ENCODE measurements at places on chromosomes 3 and 15.

DNA sequence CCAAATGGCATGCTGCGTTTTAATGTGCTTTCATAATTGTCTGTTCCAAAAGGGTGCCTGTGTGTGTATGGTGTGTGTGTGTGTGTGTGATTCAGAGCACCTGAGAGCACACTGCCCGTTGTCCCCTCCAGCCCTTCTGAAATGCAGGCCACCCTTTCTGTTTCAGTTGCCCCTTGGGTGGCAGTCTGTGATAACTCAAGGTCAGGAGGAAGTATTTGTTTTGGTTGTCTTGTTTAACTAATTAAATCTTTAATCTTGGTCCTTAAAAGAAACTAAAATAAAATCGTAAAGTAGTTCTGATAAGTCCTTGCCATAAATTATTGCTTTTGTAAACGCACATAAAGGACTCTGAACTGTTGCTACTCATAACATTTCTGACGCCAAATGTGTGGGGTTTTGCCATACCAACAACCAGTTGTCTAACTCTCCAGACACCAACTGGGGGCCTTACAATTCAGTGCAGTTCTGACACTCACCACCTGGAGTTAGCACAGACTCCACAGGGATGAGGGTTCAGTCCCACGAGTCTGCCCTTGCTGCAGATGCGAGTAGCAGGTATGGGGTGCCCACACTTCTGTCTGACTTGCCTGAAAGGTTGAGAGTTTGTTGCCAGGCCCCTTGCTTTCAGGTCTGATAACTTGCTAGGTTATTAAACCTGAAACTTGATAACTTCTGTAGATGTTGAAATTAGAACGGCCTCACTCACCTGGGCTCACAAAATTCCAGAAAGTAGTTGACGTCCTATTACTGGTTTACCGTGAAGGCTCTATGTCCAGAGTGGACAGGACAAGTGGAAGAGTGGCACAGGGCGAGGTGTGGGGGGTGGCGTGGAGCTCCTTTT lies 157.3 kb downstream of the IGF1R start:
- DNase-seq: peak; percentile 63

DNA sequence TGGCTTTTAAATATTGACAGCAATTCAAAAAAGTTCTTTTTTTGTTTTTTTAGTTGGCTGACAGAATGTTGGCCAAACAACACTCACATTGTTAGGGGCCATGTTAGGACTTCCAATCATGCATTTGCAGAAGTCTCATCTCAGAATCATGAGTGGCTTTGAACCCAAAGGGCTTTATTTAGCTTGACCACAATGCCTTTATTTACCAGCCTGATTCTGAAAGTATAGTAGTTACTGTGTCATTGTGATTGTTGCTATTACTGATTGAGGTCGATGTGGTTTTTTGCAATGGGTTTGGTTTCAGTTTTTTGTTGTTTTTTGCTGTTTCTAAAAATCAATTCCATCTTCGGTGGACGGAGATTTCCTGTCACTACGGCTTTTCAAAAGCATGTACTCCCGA lies 7.2 kb downstream of the GLDN start:
- DNase-seq: no peak

DNA sequence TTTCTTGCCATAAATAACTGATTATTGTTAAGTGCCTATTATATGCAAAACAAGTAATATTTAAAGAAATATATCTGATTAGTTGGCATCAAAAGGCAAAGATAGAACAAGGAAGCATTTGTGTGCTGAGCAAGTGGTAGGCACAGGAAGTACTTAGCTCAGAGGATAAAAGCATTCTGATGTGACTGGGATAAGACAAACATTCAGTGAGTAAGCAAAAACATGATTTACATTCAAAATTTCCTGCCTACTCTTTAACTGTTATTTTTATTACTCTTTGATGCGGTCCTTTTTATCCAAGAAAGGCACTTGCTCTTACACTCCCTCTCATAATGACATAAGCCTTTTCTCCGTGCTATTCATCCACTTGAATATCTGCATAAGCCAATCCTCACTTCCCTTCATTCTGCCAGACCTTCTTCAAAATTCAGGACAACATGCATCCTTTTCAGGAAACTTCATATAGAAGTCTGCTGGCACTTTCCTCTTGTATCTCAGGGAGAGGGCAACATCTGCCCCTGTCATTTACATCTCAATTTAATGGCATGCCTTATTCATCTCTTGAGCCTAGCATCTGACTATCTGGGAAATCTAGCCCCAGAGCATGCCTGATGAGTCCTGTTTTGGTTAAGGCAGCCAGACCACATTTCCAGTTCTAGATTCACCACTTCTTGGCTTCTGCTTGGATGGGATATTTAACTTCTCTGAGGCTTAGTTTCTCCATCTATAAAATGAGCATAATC lies 478.2 kb upstream of the ROBO2 start:
- no peak for DNase-seq

- DNase-seq: no peak
Measured at GRCh38 chr15:37372064-37372463, 271.7 kb upstream of the MEIS2 start.

GRCh38 chr3:9940746-9941145 lies 7.1 kb downstream of the CRELD1 start:
- no peak for DNase-seq

GRCh38 chr3:105427332-105427731 lies 60.6 kb downstream of the ALCAM start:
- DNase-seq: peak; percentile 43

GRCh38 chr3:52310861-52311575 lies 5.1 kb upstream of the DNAH1 start:
- no peak for DNase-seq

- DNase-seq: no peak
Measured at GRCh38 chr3:74435631-74436030, 178.8 kb downstream of the CNTN3 start.

DNA sequence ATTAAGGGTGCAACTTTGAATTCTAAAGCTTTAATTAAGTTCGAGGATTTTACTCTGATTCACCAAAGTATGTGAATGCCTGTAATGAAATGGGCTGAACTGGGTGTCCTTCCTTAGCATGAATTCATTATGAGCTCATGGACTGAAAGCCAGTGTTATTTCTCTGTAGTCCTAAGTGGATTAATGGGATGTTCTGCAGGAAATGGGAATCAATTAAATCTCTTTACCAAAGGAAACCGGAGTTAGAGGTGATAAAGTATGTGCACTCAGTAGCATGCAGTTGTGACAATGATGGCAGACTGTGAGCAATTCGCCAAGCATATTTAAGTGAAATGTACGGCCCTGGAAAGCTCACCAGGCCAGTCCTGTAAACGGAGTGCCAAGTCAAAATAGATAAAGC lies 138.7 kb downstream of the CHL1 start:
- no peak for DNase-seq

DNA sequence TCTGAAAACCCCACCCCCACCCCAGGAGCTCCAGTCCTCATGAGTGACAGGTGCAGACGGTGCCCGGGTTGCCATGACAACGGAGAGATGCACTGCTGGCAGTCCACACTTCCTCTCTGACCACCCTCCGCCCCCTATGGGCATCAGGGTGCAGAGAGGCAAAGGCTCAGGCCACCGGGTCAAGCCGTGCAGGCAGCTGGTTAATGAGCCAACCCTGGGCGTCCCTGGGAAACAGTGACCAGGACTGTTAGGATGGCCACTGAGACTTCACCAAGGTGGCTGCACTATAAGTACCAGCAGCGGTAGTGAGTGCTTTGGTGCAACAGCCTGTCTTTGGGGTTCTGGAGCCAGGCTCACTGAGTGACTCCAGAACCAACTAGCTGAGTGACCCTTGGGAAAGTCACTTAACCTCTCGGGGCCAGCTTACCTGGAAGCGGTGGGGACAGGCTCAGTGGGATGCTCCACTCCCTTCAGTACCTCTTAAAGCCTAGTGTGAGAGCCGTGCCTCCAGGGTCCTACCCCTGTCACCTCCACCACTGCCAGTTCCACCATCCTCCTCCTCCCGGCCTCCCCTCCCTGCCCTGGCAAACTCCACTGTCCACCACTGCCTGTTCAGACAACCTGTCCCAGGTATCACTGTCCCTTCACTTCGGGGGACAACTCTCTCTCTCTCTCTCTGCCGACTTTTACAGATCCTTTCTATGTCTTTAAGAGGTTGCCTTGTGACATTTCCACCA lies 121.0 kb upstream of the PRR20G start:
- peak; percentile 64 for DNase-seq

GRCh38 chr3:126013751-126014156 lies 44.8 kb downstream of the ROPN1B start:
- DNase-seq: no peak

- no peak for DNase-seq
Measured at GRCh38 chr15:28075573-28075972, 23.5 kb downstream of the OCA2 start.

GRCh38 chr3:178022599-178022998 lies 513.6 kb upstream of the KCNMB2 start:
- DNase-seq: no peak

GRCh38 chr3:118636841-118637240 lies 397.8 kb downstream of the IGSF11 start:
- DNase-seq: peak; percentile 52

GRCh38 chr3:13461169-13462124 lies 18.7 kb upstream of the HDAC11 start:
- DNase-seq: peak; percentile 96

DNA sequence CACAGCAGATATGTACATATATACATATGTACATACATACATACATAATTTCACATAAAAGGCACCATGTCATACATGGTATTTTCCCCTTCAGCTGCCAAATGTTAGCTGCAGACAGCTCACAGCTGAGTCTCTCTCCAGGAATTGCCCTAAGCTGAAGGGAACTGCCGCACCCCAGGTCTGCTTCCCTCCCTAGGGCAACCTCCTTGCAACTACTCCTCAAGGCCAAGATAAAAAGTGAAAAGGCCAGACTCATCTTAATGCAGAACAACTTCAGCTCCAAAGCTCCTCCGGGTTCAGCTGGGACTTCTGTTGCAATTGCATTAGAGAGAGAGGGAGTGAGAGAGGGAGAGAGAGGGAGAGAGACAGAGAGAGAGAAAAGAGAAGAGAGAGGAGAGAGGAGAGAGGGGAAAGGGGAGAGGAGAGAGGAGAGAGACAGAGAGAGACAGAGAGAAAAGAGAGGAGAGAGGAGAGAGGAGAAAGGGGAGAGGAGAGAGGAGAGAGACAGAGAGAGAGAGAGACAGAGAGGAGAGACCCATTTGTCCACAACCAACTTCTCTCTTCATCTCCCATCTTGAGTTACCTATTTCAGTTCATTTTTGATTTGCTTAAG lies 143.4 kb upstream of the HES1 start:
- DNase-seq: peak; percentile 26

GRCh38 chr3:123618076-123618708 lies 33.3 kb upstream of the HACD2 start:
- no peak for DNase-seq

DNA sequence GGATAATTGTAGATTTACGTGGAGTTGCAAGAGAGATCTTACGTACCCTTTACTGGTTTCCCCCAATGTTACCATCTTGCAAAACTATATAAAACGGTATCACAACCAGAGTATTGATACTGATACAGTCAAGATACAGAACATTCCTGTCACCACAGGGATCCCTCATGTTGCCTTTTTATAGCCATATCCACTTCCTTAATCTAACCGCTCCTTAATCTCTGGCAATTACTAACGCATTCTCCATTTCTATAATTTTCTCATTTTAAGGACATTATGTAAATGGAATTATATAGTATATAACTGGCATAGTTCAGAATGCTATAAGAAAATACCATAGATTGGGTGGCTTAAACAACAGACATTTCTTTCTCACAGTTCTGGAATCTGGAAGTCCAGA lies 61.1 kb downstream of the SEC22A start:
- DNase-seq: no peak

- no peak for DNase-seq
Measured at GRCh38 chr3:71447803-71448202, 135.7 kb downstream of the FOXP1 start.

DNA sequence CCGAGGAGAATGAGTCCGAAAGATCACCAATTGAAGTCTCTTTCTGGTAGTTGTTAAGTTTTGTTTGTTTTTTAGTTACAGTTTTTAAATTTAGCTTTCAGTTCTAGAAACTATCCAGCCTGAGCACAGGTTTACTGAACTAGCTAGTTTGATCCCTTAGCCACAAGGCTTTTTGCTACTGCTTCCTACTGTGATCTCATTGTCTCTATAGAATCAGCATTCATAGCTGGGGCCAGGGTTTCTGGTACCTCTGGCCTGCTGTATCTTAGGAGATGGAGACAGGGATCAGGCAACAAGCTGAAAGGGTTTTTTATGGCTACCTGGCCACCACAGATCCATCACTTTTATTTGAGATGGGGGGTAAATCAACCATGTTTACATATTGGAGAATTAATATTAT lies 37.0 kb downstream of the GOLM2 start:
- peak; percentile 48 for DNase-seq

DNA sequence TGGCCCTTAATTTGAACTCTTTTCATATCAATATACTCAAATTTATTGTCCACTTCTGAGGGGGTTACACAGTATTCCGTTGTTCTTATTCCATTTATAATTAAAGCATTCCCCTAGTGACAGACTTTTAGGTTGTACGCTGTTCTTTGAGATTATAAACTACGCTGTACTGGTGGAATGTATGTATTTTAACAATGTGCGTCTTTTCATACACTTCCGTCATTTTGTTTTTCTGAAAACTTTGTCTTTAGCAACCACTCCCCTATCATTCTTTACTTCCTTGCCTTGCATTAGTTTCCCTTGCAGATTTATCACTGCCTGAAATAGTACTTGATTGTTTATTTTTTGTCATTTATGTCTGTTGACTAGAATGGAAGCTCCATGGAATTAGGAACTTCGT lies 137.0 kb downstream of the THRB start:
- no peak for DNase-seq

DNA sequence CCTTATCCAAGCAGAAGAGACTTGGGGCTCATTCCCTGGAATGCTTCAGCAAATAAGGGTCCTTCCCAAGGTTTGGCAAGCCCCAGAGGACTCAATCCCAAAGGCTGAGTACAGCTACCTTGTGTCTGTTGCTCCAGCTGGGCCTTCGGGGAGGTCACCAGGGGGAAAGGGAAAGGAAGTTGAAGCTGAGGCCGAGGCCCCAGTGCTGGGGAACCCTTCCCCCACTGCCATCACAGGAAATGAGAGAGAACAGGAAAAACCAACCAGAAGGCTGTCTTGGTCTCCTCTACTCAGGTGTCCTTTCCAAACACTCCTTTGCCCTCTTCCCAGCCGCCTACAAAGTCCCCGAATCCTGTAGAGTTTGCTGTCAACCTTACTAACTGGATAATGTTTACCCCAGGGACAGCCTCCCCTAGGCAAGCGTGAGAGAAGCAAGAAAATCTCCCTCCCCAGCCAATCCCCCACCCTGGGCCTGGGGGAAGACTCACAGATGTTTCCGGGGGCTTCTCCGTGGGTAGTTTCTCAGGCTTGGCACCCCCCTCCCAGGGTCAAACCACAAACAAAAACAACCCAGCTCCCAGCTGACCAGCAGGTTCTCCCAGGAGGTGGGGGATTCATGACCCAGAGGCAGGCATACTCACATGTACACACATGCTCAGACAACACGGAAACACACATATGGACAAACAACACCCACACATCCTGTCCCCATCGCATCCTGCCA lies 5.5 kb downstream of the CSRNP1 start:
- peak; percentile 72 for DNase-seq

DNA sequence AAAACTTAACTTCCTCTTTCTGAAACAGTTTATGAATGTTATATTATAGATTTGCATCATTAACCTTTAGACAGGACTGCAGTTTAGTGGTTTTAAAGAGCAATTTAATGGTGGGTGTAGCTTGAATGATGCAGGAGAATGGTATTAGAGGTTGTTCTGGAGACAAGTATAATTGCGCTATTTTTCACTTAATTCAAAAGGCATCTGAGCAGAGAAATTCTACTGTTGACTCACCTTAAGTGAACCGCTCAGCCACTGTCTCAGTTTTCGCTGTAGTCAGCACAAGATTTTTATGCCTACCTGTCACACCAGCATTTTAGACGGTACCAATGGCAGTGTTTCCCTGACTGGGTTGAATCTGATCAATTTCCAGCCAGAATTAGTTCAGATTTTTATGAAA lies 348.8 kb upstream of the DCBLD2 start:
- no peak for DNase-seq

Data from endodermal cell (in vitro differentiated cells).